ENCODE measurements at places on chromosomes 4 and X.

- DNase-seq: no peak
Observed at GRCh38 chr4:87409420-87409939, 12.9 kb upstream of the NUDT9 start.

DNA sequence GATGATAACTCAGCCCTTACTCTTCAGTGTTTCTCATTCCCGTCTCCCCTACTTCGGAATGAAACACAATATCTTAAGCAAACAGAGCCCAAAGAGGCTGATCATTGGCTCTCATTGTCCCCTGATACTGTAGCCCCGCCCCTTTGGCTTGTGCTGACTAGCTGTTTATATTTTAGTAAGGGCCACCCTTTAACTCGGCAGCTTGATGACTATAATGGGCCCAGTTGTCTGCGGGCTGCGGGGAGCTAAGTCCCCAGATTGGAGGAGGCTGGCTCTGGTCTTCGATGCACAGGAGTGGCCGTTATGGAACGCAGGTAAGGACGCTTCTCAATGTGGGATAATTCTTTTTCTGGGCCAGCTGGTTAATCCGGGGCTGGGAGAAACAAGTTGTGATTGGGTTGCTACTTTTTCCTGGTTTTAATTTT, at the start of gene TRIM2:
TSS of gene TRIM2 (plus strand) at position 197 of the 425 bp plus-strand sequence. CDS start at position 285, 88 bp downstream.
- DNase-seq: peak; percentile 80

GRCh38 chrX:46354481-46354880, 190.7 kb downstream of the ZNF674 start:
- no peak for DNase-seq

- DNase-seq: no peak
Observed at GRCh38 chr4:42570221-42570620, 86.7 kb downstream of the ATP8A1 start.

DNA sequence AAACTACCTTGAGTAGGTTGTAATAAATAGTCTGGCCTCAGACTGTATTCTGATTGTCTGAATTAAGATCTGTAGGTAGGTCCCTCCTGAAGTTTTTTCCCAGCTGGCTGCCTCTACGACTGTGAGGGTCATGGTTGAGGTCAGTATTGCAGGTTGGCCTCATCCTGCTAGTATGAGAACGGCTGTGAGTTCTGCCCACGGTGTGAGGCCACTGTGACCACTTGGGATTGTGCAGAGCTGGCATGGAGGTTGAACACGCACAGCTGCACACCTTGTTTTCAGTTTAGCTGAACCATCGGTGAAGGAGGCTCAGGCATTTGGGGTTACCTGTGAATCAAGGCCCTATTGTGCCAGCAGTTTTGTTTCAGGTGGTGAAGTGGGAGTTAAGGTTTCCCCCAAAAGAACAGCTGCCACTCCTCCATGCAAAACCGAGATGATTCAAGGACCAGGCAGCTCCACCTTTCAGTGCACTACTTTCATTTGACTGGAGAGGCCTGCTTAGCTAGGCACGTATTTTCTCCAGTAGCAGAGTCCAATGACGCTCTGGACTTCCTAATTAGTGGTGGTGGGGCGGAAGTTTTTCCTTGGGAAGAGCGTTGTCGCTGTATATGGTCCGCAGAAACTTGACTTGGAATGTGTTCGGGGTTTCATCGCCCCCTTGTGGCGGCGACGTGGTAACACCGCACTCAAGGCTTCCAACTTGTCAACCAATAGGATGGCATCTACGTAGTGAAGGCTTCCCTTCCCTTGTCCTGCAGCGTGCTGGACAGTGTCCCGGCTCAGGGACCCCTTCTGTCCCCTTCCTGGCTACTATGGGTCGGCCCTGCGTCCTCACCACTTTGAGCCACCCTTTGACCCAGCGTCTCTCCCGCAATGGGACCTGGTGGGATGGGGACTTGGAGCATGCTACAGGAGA, 13.8 kb downstream of the CMC4 start:
- DNase-seq: no peak

DNA sequence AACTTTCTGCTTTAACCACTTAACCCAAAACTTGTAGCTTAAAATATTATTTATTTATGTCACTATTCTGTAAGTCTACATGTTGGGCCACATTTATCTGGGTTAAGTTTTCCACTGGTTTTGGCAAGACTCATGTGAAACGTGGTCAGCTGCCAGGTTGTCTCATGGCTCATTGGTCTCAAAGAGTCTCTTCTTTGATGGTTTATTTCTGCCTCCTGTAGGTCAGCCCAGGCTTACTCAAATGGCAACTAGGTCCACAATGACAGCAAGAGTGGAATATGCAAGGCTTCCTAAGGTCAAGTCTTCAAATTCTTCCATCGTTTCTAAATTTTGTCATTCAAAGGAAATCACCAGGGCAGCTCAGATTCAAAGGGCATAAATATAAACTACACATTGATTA, 828.7 kb downstream of the PCDH7 start:
- DNase-seq: no peak

- DNase-seq: no peak
Observed at GRCh38 chr4:3491681-3492405, 28.7 kb downstream of the DOK7 start.

DNA sequence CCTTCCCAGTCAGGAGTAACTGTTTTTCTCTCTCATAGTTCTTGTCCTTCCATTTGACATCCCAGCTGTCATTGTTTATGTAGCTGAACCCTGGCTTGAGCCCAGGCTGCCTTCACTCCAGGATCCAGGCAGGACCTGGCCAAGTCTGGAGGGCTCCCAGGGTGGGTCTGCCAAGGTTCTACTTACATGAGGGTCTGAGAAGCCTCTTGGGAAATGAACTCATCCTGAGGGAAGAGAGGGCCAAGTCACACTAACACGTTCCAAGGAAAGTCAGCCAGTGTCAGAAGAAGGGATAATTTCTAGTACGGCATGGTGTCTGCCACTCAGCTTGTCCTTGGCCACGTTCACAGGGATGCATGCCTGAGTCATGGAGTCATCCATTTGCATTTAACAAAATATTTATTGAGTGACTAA, 54.8 kb upstream of the SRD5A3 start:
- DNase-seq: no peak

- DNase-seq: no peak
Observed at GRCh38 chr4:23023121-23023520, 330.4 kb downstream of the GBA3 start.

DNA sequence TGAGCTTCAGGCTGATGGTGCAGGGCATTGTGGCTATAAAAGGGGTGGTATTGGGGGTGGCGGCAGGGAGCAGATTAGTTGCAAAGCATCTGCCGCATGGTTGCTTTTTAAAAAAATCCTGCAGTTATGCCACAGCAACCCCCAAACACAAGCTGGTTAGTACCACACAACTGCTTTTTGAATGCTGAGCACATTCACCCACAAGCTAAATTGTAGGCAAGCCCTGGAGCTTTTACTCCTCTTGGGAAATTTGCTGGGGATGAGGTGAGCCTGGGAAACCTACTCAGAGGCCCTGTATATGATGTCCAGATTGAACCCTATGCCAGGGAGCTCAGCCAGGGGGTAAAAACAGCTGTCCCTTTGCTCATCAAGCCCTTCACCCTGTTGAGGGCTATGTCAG, 33.8 kb upstream of the TRIM2 start:
- no peak for DNase-seq

- no peak for DNase-seq
Observed at GRCh38 chrX:102624105-102624504, 24.8 kb downstream of the ARMCX5 start.

GRCh38 chr4:168319486-168320019, 1.0 kb upstream of the DDX60 start:
- DNase-seq: no peak

DNA sequence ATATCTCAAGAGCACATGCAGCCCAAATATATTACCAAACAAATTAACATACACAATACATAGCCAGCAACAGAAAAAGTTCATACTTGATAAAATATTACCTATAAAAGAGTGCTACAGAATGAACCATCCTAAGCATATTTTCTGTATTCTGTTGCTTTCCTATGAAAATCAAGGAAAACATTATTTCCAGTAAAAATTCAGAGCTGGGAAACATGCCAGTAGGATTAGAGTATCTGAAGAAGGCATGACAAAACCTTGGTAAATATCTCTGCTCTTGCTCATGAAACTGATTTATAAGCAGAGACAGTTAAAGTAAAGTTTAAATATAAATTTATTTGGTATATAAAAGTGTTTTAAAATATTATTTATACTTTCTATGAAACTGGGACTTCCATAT, 599.7 kb downstream of the ARAP2 start:
- DNase-seq: no peak

GRCh38 chr4:89009115-89009514, 47.9 kb downstream of the FAM13A start:
- no peak for DNase-seq

GRCh38 chrX:5957506-5957905, 271.2 kb downstream of the NLGN4X start:
- no peak for DNase-seq

DNA sequence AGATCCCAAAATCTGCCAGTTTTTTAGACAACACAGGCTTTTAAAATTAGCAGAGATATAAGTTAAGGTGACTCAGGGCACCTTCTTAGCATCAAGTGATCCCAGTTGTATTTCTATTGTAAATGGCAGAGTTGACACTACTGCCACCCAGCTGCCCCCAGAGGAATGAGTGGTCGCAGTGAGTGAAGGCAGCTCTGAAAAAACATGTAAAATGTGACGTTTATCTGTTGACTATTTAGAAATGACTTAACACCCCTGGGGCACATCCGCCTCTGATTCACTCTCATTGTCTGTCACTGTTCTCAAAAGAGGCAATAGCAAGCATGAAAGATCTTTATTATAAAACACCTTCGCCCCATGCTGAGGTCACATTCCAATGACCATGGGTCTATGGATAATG, 592.4 kb downstream of the ACTRT1 start:
- DNase-seq: no peak

DNA sequence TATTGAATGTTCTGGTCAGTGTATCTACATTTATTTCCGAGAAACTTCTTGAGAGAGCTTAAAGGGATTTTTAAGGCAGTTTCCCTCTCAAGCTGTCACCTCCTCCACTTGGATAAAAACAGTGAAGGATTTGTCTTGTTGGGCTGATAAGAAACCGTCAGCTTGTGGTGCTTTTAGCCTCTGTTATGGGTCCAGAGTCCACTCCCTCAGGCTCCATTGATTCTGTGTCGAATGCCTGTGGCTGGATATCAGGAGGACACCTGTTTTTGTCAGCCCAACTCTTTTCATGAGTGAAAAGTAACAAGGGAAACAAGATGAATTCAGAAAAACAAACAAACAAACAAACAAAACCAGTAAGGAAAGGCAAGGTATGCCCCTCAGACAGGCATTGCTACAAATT, 12.4 kb downstream of the CLCN4 start:
- no peak for DNase-seq

- no peak for DNase-seq
Observed at GRCh38 chrX:95626748-95627147, 1057.9 kb upstream of the DIAPH2 start.

GRCh38 chrX:30659421-30659820, 6.2 kb downstream of the GK start:
- no peak for DNase-seq

- DNase-seq: no peak
Observed at GRCh38 chrX:79268788-79269187, 98.3 kb downstream of the ITM2A start.

DNA sequence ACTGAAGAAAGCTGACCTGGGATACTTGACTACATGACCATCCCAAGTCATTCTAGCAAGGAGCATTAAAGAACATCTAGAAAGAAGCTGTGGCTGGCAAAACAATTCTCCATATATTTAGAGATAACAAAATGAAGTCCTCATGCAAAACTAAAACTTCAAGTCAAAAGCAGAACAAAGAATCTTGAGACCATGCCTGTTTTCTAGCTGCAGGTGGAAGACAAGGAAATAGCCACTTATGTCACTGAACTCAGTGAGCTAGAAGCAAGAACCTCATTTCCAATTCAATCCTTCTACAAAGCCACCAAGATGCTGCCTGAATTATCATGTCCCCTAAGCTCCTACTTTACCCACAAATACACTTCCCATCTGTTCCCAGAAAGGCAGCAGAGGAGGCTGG, 13.8 kb downstream of the USP46 start:
- DNase-seq: no peak

- no peak for DNase-seq
Observed at GRCh38 chr4:163562496-163562895, 68.0 kb downstream of the TMA16 start.

DNA sequence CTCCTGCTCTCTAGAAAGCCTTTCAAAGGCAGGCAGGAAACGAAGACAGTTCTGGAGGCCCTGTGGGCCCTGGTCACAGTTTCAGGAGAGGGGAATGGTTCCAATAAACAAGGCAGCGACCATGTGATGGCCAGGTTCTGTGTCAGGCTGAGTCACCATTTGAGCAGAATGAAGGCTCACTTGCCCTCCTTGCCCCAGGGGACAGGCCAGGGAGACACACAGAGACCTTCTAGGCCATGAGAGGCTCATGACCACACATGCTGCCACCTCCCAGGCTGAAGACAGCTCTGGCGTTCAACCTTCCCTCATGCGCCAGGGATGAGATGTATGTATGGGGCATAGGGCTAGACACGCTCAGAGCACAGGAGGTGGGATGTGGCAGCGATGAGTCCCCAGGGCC, 22.9 kb upstream of the TRIM2 start:
- no peak for DNase-seq

DNA sequence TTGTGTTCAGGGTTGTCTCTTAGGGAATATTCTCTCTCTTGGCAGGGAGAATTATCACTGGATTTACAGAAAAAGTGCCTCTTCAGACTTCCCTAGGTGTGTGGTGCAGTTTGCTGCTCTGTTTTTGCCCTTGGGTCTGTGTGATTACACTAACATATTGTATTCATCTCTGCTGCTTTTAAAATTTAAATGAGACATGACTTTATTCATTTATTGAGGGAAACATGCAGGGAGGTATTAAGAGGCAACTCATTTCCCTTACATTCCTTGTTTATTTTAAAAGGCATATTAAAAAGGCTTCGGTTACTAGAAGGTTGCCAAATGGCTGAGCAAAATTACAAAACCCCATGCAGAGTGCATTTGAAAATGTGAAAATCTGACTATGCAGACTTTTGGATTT, 135.1 kb upstream of the GEMIN8 start:
- DNase-seq: no peak

DNA sequence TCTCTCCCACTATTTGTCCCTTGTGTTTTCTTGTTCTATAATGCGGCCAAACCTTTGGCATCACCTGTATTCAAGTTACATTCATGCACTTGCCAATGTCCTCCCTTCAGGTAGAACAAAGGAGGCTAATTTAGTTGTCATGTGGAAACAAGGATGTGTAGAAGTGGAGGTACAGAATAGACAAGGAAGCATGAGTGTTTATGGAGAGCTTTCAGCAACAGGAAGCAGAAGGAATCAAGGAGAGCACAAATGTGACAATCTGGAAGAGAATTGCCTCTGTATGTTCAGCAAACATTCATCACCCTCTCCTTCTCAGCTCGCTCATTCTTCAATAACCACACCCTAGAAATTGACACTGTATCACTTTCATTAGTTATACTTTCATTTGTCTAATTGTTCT, 103.4 kb downstream of the SLC7A11 start:
- DNase-seq: no peak

- DNase-seq: no peak
Observed at GRCh38 chrX:56759736-56760409, 30.8 kb downstream of the NBDY start.

GRCh38 chr4:84857296-84857695, 109.2 kb downstream of the WDFY3 start:
- DNase-seq: no peak

Measured in suprapubic skin (tissue), 4 donors.